ENCODE measurements at places on chromosomes 16 and 17.

GRCh38 chr17:34607917-34608316, 28.5 kb downstream of the TMEM132E start:
- no peak for DNase-seq

- no peak for DNase-seq
These were observed 4.8 kb downstream of the PRR11 start for GRCh38 chr17:59160157-59161025.

DNA sequence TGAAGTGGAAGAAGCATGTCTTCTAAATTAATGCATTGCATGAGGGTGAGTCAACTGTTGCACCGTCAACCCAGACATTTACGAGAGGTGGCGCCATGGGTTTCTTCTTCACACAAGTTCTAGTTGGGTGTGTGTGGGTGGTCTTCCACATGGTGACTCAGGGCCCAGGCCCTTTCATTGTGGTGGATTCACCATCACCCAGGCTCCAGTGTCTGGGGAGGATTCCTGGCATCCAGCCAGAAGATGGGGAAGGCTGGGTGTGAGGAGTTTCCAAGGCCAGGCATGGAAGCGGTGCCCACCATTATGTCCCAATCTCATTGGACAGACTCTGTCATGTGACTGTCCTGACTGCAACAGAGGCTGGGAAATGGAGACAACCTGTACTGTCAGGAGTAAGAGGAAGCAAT, 21.4 kb upstream of the JPH3 start:
- DNase-seq = peak; percentile 22

- no peak for DNase-seq
These were observed 1.1 kb downstream of the NOXO1 start for GRCh38 chr16:1980030-1980769.

- no peak for DNase-seq
These were observed 21.4 kb upstream of the SLC46A1 start for GRCh38 chr17:28427371-28427770.

GRCh38 chr16:88927010-88927409, 50.0 kb downstream of the CBFA2T3 start:
- DNase-seq = no peak

DNA sequence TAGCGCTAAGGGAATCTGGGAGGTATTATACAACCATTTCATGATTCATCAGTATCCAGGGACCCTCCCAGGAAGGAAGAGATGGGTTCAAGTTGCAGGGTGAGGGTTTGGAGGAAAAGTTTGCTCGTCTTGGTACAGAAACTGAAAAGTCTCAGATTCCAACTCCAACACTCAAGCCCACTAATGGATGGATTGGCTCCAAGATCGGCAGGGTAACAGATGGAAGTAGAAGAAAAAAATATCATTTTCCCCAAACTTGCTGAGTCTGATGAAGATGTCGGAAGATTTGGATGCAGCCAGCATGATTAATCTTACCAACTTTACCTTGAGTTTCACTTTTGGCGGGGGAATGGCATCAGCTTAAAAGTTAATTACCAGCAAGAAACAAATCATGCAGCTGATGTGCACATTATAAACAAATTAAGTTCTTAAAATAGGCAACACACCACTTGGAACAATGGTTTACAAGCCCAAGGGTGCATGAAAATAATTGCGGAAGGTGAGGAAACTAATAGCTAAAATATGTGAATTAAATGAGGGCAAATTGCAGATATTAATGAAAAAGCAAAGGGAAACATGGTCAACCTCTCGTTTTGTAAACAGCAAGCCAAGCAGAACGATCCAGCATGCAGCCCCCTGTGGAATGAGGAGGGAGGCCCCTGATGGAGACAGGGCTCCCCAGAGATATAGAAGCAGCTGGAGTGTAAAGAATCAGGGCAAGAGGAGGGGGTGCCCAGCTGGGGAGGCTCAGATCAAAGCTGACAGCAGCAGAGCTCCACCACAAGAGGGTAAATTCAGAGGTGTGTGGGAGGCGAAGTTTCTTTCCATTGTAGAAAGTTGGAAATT, 44.1 kb upstream of the GRIN2A start:
- no peak for DNase-seq

DNA sequence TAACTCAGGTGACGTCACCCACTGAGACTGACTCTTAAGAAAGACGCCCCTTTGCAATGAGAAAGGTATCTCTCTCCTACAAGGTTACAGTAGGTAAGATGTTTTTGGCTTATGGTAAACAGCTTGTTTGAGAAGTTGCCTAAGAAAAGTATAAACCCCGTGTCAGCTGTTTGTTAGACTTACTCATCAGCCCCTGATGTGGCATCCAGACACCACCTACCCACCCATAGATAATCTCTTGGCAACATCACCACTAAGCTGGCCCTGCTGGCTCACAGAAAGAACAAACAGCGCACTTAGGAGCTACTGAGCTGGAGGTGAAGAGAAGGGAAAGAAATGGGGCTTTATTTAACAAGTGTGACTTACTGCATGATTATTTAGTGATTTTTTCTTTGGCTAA, 121.0 kb downstream of the PARN start:
- no peak for DNase-seq

DNA sequence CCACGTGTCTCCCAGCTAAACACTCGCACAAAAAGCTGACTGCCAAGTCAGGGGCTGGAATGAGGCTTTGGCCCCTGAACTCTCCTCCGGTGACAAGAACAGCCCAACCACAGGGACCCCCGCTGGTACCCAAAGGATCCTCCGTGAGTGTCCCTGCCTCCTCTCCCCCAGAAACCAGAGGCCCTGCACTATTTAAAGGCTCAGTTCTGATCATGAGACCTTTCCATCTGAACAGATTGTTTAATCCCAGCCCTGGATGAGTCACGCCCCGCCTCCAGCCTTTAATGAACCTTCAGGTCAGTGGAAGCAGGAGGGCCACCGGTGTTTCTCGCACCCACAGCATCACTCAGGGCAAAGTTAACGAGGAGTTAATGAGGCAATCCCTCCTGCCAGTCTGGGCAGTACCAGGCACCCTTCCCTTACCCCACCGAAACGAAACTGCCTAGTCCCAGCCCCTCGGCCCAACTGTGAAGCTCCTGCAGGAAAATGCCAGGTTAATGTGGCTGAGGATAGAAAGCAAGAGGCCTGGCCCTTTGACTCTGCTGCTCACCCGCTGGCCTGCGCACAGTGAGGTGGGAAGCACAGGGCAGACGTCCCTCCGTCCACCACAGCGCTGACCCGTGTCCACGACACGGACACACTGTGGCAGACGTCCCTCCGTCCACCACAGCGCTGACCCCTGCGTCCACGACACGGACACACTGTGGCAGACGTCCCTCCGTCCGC, 32.4 kb downstream of the TIMM22 start:
- DNase-seq = no peak

DNA sequence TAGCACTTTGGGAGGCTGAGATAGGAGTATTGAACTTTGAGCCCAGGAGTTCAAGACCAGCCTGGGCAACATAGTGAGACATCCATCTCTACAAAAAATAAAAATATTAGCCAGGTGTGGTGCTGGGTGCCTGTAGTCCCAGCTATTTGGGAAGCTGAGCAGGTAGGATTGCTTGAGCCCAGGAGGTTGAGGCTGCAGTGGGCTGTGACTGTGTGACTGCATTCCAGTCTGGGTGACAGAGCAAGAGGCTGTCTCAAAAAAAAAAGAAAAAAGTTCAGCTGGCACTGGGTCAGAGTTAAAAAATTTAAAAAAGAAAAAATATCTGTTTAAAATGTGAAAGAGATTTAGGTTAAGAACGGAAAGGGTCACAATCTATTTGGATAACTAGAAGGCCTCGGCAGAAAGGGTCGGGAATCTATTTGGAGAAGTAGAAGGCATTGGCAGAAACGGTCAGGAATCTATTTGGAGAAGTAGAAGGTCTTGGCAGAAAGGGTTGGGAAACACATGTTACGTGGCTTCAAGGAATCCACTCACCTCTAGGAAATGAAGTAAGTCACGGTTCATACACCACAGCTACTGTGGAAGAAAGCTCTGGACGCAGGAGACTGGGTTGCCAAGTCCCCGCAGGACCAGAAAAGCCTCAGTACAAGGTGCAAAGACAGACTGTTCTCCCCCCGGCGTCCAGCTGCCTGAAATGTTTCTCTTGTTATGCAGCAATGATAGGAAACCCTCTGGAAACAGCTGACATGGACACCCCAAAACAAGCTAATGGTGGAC, 25.3 kb downstream of the LMF1 start:
- no peak for DNase-seq

- no peak for DNase-seq
These were observed 1.9 kb downstream of the FOXJ1 start for GRCh38 chr17:76138896-76139752.

GRCh38 chr17:13338421-13338820, 263.3 kb downstream of the HS3ST3A1 start:
- no peak for DNase-seq

DNA sequence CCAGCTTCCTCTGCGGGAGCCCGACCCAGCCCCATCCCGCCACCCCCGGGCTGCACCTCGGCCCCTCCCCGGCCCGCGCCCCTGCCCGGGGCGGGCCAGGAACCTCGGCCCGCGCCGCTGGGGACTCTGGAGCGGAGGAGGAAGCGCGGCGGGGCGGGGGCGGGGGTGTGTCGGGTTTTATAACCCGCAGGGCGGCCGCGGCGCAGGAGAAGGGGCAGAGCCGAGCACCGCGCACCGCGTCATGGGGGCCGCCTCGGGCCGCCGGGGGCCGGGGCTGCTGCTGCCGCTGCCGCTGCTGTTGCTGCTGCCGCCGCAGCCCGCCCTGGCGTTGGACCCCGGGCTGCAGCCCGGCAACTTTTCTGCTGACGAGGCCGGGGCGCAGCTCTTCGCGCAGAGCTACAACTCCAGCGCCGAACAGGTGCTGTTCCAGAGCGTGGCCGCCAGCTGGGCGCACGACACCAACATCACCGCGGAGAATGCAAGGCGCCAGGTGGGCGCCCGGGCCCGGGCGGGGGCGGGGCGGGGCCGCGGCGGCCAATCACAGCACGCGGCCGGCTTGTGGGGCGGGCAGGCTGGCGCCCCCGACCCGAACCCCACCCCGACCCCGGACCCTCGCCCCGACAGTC, at the start of gene ACE:
ACE (plus strand) TSS at position 208 of the 626 bp plus-strand sequence; CDS start at position 242, 34 bp downstream.
- DNase-seq = no peak

GRCh38 chr17:46869975-46870803, 18.8 kb downstream of the WNT9B start:
- DNase-seq = no peak

- DNase-seq = no peak
These were observed 77.4 kb downstream of the RPA1 start for GRCh38 chr17:1907216-1907631.

GRCh38 chr16:24853830-24854229, 8.1 kb downstream of the SLC5A11 start:
- DNase-seq = no peak

GRCh38 chr17:497241-498034, 144.8 kb upstream of the RPH3AL start:
- DNase-seq = no peak

DNA sequence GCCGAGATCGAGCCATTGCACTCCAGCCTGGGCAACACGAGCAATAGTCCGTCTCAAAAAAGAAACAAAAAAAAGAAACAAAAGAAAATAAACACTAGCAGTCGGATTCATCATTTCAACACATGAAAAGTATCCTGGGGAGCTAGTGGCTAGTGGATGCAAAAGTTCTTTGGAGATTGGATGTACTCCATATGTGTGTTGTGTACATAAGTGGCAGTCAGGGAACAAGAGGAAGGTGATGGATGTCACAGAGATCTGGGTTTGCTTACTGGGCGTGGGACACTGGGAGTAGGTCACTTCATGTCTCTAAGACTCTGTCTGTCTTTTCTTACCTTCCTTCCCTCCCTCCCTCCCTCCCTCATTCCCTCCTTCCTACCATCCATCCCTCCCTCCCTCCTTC, 35.4 kb downstream of the MRC2 start:
- DNase-seq = no peak

DNA sequence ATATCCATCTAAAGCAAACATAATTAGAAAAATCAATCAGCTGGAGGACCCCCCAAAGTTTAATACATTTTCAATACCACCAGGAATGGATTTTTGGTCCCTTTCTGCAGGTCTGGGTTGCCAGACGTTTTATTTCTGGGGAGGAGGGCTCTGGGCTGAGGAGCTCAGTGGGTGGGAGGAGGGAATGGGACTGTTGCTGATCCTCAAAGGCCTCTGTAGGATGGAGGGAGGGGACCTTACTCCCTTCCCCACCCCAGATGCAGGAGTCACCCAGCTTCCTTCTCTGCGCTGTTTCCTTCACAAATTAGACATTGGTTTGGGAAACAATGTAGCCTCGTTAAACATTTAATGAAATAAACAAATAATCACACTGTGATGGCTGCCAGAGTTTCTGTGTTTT, 6.6 kb downstream of the RND2 start:
- no peak for DNase-seq

- peak; percentile 29 for DNase-seq
These were observed 43.4 kb downstream of the HNF1B start for GRCh38 chr17:37701496-37701898.

DNA sequence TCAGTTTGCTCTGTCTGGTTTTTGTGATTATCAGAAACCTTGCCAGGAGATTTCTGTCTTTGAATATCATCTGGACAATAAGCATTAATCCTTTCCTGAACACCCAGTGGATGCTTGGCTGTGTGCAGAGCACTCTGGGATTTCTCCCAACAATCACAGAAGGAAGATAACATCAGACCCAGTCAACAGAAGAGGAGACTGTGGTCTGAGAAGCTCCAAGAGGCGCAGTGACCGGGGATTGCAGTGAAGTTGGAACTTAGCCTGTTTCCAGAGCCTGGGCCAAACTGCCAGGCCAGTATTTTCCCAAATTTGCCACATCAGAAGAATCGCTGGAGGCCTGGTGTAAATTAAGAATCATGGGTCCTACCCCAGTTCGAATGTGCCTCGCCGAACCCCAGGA, 264.7 kb downstream of the C16orf95 start:
- no peak for DNase-seq

- no peak for DNase-seq
These were observed 14.8 kb upstream of the NUDT16L1 start for GRCh38 chr16:4678596-4678995.

GRCh38 chr16:85416228-85417109, 196.7 kb upstream of the GSE1 start:
- peak; percentile 64 for DNase-seq

DNA sequence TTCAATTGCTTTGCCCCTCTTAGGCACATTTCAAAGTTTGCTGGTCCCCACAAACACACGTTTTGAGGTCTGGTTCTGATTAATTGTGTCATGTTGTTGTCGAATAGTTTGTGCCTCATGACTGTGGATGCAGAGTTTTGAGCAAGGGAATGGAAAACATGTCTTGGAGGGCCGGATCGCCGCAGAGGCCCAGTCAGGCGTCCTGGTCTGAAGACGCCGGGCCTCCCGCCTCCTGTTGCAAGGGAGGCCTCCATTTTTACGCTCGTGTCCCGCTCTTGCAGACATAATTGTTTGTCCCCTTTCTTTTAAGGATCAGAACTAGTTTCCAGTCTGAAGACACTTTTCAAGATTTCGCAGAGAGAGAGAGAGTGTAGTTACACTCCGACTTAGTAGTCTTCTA, 3.2 kb downstream of the NTN1 start:
- no peak for DNase-seq

Measured in MV-4-11 (cell line).